Stimulated activated CD8-positive, alpha-beta memory T cell treated with anti-CD3 and anti-CD28 coated beads, Interleukin-4, amount 100 ng/mL, for 48 hours (primary cell): ENCODE measurements at places on chromosomes 11 and 22.

DNA sequence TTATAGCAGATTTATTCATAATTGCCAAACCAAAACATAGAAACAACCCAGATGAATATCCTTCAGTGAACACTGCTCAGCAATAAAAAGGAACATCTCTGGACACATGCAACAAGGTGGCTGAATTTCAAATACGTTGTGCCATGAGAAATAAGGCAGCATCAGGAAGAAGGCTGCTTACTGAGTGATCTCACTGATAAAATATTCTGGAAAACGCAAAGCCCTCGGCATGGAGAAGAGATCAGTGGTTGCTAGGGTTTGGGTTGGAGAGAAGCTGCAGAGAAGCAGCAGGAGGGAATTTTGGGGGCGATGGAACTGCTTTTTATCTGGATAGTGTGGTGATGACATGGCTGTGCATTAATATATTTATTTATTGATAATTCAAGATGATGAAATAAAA is 11.0 kb upstream of the SHANK2 start:
- no peak for DNase-seq

- DNase-seq: no peak
Measured at GRCh38 chr11:8106679-8107078, 25.7 kb downstream of the TUB start.

DNA sequence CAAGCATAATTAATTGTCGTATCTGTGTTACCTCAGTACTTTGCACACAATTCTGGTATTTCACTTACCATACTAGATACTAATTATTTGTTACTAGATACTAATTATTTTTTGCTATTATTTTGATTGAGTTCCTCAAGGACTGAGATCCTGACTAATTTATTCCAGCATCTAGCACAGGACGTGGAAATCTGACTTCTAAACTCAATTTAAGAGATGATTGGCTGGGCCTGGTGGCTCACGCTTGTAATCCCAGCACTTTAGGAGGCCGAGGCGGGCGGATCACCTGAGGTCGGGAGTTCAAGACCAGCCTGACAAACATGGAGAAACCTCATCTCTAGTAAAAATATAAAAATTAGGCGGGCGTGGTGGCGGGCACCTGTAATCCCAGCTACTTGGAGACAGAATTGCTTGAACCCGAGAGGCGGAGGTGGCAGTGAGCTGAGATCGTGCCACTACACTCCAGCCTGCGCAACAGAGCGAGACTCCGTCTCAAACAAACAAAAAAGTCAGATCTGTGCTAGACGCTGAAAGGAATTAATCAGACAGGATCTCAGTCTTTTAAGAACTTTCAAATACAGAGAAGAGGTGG is 527 bp upstream of the MRPL48 start:
- DNase-seq: peak; percentile 32

DNA sequence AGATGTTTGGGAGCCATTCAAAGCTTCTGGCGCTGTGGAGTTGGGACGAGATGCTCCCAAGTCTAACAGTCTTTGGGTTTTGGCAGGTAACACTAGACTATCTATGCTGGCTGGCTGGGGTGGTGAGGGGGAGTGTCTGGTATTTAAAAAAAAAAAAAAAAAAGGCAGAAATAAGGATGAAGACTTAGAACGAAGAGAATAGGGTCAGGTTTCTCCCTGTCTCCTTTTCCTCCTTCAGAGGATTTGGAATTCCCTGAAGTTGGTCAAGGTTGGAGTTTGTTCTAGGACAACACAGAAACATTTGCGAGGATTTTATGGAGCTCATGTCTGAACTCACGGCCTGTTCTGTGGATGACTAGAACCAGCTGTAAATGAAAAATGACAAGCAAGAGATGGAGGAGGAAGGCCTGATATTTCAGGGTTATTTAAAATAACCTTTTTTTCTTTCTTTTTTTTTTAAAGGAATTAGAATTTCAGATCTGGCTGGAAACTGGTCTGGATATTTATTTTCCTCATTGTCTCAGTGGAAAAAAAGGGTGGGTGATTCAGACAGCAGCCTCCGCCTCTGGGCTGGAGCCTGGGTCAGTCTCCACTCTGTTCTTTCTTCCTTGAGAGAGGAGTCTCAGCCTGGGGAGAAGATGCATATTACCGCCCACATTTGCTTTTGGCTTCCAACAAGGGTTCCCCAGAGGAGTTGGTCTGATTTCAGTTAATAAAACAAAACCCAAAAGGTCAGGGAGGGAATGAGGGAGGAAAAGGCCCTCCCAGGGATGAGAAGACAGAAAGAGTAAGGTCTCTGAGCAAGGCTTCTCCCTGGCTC is 80.1 kb downstream of the USP35 start:
- DNase-seq: no peak

- DNase-seq: no peak
Measured at GRCh38 chr22:39593066-39593930, 22.7 kb downstream of the CACNA1I start.

DNA sequence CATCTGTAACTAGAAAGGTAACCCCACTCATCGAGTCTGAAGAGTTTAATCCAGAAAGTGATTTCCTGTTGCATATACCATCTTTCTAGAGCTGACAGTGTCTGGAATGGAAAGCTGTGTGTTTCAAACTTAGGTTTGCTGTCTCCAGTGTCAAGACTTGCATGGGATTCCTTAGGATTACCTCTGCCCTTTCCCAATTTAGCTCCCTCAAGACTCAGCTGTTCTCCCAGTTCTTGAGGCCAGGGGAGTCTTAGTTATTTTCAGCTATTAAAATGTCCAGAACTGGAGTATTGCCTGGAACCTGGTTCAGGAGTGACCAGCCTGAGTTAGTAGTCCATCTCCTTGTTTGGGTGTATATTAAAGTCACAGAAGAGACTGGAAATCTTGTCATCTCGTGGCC is 25.0 kb upstream of the LDHA start:
- DNase-seq: no peak

GRCh38 chr22:30301995-30302809 is 12.9 kb upstream of the CASTOR1 start:
- DNase-seq: no peak

- DNase-seq: no peak
Measured at GRCh38 chr22:47620391-47620790, 857.9 kb downstream of the TBC1D22A start.

GRCh38 chr22:35425971-35426800 is 26.2 kb downstream of the MCM5 start:
- no peak for DNase-seq

DNA sequence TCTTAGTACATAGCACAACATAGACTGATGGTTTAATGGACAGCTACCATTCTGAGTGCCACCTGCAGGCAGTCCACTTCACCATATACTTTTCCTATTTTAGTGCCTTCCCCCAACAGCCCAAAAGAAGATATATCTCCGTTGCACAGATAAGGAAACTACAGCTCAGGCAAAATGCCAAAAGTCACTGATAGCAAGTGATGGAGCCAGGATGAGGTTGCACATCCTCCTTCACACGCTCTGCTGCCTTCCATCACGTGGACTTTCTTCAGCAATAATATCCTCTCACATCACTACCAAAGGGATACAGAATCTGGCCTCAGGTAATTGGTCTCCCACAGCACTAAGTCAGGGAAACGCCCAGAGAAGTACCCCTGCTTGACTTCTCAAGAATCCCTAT is 7.5 kb downstream of the TCF20 start:
- DNase-seq: no peak

DNA sequence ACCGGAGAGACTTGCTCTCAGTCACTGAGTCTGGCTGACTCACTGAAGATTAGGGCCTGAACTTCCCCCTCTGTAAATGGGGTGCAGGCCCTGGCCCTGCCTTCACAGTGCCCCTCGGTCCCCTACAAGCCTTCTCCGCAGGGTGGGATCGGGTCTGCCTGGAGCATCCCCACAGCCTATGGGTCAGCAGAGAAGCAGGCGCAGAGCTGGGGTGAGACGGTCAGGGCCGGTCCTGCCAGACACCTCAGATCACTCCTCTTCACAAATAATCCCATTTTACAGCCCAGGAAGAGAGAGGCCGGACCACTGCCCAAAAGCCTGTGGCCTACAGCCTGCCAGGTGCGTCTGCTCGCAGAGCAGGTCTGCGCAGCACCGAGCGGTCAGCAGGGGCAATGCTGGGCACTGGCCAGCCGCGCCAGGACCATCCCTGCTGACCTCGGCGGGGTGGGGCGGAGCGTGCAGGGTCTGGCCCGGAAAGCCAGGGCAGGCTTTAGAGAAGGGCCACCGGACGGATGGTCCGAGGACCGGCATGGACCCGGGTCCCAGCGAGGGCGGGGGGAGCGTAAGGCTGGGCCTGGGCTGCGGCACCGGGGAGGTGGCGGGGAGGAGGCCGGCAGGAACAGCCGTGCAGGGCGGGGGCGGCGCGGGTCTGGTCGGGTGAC is 522 bp upstream of the SEPTIN5 start:
- DNase-seq: no peak

DNA sequence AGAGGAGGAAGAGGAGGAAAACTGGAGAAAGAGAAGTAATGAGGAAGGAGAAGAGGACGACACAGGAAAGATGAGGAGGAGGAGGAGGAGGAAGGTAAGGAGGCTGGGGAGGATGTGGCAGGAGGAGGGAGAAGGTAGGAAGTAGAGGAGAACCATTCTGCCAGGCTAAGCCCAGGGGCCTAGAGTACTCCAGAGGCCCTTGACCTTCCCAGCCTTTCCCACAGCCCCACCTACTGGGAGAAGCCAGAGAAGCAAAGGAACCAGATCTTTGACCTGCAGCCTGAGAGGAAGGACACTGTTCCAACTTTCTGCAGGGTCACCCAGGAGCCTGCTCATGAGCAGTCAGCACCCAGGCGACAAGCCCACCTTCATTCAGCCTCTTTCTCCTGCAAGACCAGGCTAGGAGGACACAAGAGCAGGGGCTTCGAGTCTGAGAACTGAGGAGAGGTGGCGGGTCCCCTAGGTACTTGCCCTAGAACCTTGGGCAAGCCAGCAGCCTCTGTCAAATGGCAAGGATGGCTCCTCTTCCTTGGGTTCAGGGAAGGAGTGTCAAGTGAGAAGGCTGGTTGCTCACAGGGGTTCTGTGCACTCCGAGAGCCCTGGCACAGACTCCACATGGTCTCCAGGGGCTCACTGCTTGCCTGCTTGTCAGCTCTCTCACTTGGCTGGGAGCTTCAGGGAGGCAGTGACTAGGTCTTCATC is 27.9 kb upstream of the OAF start:
- DNase-seq: peak; percentile 24

DNA sequence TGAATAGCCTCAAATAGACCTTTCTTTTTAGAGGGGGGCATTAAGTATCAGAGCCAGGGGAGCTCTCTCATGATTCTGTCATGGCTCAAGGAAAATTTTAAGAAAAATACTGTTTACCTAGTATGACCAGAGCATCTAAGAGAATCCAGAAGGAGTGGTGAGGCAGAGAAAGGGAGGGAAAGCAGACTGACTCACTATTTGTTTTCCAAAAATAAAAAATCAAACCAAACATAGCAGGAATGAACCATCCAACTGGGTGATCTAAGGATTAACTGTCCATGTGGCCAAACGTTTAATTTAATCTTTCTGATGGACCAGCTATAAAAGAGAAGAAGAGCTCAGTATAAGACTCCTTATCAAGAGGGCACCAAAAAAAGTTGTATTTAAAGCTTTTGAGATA is 70.8 kb downstream of the GAB2 start:
- DNase-seq: no peak

DNA sequence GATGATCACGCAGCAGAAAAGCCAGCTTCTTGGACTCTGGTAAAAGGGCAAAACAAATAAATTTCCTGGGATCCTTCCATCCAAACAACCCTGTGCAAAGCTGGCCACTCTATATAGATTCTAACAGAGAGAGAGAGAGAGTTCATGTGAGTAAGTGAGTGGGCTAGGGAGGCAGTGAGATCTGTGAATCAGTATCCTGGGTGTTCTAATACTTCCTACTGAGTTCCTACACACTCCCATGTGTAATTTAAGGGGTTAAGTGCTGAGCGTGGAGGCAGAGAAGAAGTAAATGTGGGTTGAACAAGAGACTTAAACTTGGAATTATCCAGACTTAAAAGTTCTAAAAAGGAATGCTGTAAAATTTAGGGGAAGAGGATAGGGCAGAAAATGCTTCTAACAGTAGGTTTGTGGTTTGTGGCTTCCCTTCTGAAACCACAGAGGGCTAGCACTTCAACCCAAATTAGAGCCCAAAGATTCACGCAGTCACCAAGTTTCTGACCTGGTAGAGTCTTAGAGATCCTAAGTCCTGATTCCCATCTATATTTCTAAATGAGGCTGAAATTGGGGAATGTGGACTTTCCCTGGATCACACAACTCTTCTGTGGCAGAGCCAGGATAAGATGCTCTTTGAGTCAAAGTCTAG is 413.9 kb downstream of the TENM4 start:
- DNase-seq: no peak

DNA sequence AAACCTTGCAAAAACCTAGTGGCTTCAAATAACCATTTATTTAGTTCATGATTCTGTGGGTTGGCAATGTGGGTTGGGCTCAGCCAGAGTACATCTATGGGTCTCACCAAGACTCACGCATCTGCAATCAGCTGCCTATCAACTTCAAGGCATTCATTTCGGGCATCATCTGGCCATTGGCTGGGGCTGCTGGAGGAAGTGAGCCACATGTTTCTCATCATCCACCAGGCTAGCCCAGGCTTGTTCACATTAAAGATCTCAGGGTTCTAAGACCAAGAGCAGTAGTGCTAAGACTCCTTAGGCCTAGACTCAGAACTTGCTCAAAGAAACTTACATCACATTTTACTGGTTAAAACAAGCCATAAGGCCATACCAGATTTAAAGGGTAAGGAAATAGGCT is 478.9 kb upstream of the ARHGAP42 start:
- no peak for DNase-seq

DNA sequence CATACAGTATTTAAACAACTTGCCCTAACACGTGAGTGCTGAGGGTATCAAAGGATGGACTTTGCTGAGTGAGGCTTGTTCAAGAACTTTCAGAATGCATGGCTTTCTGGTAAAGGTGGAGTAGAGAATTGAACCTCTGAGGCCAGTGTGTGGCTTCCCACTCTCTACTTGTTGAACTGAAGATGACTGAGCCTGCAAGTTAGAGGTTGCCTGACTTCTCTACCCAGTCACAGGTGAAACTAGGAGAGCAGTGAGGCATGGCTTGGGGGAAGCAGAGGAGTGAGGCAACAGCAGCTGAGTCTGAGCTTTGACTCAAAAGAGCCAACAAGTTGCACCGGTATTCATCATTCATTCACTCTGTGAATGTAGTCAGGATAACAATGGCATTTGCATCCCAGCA is 256.4 kb upstream of the SESN3 start:
- DNase-seq: peak; percentile 39

DNA sequence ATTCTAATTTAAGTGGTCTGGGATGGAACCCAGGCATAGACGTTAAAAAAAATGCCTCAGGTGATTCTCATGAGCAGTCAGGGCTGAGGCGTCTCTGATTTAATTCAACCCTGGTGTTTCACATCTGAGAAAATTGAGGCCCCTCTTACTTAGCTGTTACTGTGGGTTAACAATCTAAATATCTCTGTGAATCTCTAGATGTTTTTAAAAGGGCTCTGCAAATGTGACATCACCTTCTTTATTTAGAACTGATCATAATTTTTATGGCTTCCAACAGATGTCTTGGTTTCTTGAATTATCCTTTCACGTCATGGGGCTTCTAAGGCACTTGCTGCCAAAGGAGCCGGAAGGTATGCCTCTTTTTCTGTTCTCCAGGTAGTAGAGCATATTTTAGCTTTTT is 76.1 kb upstream of the LIN7C start:
- DNase-seq: no peak
